ENCODE measurements at places on chromosomes 4 and X.

GRCh38 chr4:78528327-78528726 lies 23.2 kb upstream of the ANXA3 start:
- peak; percentile 66 for DNase-seq

- DNase-seq = peak; percentile 67
Measured at GRCh38 chr4:143337600-143338287, 1.1 kb downstream of the GAB1 start.

- no peak for DNase-seq
Measured at GRCh38 chrX:149458586-149458985, 46.5 kb downstream of the IDS start.

- no peak for DNase-seq
Measured at GRCh38 chrX:79259073-79259689, 108.0 kb downstream of the ITM2A start.

DNA sequence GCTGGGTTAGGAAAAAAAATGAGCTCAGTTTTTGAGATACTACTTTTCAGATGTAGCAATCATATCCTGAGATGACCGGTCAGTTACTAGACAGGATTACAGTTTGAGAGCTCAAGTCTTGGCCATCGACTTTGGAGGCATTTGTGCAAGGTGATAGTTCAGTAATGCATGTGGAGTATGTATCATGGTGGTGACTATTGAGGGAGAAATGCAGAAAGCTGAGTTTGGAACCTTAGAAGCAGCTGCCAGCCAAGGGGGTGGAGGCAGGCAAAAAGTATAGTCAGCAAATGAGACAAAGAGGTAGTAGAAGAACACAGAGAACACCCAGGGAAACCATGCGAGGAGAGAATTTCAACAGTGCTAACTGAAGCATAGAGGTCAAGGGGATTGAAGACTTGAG lies 48.7 kb upstream of the SLC4A4 start:
- peak; percentile 89 for DNase-seq

GRCh38 chr4:87108142-87108546 lies 112.3 kb downstream of the KLHL8 start:
- DNase-seq = peak; percentile 84

All from fibroblast of lung (primary cell).